NK-92 treated with Interleukin-12 subunit alpha and Interleukin-12 subunit beta, amount 100 ng/mL, for 24 hours (cell line): ENCODE measurements at places on chromosomes 7 and 10.

DNA sequence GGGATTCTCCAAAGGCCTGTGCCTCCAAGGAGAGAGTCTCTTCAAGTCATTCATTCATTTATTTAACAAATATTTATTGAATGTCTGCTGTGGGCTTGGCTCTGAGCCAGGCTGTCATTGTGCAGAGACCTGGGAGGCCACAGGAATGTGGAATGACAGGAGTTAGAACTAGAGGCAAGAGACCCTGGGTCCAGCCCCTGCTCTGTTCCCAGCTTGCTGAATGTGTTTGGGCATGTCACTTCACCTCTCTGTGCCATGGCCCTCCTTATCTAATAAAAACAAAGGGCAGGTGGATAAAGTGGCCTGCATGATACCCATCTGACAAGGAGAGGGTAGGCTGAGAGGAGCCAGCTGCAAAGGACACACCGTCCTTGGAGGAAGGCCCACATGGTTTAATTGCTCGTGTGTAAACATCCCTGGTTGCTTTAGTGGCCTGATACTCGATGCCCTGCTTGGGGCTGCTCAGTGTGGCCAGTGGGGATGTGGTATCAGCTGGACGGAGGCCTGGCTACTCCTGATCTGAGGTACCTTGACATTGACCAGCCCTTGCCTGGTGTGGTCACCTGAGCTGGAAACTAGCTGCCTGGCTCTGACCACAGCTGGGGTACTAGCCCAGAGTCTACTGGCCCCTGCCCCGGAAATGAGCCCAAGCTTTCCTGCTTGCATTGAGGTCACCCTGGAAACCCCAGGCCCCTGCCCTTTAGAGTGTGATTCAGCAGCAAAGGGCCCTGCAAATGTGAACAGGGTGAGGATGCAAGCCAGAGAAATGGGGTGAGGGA, 116.2 kb downstream of the CDH23 start:
- no peak for DNase-seq

GRCh38 chr7:88115258-88115796, 104.5 kb downstream of the SRI start:
- no peak for DNase-seq

- DNase-seq: no peak
Measured at GRCh38 chr7:122833888-122834570, 52.2 kb downstream of the CADPS2 start.

DNA sequence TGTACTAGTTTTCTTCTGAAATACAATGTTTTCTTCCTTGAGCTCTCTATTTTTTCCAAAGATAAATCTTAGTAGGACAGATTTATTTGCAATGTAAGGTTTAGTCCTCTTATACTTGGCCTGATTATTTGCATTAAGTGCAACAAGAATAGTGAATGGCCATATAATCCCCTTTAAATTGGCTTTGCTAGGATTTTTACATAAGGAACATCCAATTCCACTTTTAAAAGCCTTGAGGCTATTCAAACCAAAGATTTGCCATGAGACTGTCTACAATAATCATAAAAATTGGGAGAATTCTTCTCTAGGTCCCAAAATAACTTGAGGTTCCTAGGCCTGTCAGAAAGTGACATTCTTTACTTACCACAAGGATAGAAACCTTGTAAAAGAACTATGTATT, 128.6 kb upstream of the THSD7A start:
- DNase-seq: no peak

- no peak for DNase-seq
Measured at GRCh38 chr10:8181496-8182157, 127.1 kb downstream of the GATA3 start.

GRCh38 chr10:3729397-3729976, 55.5 kb downstream of the KLF6 start:
- DNase-seq: peak; percentile 25

- DNase-seq: no peak
Measured at GRCh38 chr7:100127866-100128636, 1.3 kb downstream of the MBLAC1 start.

DNA sequence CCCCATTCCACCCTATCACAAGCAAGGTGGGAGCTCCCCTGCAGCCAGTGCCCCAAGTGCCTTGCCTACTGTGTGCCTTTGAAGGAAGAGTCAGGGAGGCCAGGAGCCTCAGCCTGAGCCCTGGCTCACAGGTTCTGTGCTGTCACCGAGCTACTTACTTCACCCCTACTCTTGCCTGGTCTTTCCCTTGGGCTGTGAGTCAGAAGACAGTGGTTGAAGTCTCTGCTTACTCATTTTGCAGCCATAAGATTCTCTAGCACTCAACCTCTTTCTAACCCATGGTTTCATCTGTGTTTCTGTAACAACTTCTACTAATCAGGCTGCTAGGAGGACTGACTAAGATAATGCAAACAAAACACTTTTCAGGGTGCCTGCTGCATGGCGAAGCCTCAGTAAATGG, 114.5 kb downstream of the PLCE1 start:
- no peak for DNase-seq

DNA sequence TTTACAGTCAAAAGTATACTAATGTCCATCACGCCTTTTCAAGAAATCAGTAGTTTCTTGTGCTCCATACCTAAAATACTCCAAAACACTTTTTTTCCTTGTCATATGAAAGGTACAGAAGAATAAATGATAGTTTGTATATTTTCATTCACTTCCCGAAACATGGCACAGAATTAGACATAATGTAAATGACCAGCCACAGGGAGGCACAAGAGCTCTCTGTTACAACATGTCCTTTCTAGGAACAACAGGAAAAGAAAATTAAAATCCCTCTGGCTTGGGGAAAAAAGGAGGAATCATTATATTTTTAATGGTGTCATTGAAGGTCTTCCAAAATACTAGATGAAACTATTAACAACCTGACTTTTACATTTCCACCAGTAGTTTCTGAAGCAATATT, 331.2 kb downstream of the ACTR3B start:
- no peak for DNase-seq

GRCh38 chr10:107487284-107487683, 322.8 kb upstream of the SORCS1 start:
- DNase-seq: no peak

DNA sequence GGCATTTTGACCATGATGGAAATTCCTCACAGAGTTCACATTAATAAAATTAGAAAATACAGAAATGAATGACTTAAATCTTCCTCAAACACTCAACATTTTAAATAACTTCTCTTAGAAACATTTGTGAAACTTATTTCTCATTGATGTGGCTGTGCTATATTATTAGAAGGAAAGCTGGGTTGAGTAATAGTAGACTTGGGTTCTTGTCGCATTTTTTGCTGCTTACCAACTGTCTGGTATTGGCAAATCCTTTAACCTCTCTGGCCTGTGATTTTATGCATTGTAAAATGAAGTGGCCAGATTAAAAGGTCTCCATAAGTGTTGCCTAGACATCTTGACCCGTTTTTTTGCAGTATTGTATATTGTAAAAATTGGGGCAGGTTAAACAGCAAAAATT, 66.5 kb downstream of the VPS50 start:
- no peak for DNase-seq

DNA sequence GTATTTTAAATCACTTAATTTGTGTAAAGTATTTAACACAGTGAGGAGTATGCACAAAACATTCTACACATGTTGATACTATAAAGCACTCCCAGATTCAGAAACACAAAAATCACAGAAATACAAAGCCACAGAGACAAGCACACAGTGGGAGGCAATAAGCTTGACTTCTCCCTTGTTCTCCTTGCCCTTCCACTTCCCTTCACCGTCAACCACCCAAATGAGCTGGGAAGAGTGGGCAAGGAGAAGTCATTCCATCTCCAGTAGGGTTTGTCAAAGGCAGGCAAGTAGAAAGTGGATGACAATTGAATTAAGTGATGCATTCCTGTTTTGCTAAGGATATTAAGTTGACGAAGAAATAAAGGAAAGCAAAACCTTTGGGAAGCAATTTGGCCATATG, 4.2 kb upstream of the TMEM139 start:
- no peak for DNase-seq

DNA sequence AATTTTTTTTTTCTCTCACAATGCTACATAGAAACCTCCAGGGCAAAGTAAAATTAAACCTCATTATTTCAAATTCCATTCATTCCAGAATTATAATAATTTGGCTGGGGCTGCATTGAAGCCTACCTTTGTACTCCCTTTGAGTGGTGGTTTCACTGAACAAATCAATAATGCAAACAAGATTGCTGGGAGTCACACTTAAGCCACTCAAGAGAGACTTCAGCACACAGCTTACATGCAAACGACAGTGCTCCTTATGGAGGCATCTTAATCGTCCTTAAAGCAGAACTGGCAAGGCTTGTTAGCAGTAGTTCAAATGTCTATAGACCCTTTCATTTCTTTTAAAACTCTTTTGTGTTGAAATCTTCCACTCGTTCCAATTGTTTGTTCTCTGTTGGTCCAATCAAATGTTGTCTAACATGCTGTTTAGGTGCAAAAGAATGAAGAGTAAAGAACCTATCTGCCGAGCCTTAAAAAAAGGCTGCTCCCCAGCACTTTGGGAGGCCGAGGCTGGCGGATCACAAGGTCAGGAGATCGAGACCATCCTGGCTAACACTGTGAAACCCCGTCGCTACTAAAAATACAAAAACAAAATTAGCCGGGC, 294.9 kb downstream of the FGFR2 start:
- no peak for DNase-seq

- no peak for DNase-seq
Measured at GRCh38 chr10:131930586-131931330, 29.9 kb downstream of the PPP2R2D start.

DNA sequence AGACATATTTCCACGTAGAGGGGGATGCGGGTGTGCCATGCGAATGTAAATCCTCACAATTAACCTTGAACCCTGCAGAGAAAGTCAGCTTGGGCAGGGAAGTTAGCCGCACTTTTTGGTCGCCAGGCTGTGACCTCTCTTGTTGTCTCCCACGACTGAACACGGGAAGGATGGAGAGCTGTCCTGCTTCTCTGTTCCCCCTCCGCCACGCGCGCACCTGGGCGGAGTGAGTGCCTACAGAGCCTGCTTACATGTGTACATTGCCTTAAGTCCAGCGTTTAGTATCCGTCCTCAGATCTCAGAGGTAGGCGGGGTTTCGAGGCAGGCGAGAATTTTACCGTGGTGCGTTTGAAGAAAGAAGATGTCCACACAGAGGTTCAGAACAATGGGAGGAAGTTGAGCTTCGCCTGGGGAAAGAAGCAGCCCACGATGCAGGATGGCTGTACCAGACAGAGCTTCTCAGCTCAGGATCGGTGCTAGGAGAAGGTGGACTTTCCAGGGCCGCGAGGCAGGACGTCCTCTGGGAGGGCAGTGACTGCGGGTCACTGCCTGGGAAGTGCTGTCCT, 482 bp upstream of the ERCC6 start:
- no peak for DNase-seq

DNA sequence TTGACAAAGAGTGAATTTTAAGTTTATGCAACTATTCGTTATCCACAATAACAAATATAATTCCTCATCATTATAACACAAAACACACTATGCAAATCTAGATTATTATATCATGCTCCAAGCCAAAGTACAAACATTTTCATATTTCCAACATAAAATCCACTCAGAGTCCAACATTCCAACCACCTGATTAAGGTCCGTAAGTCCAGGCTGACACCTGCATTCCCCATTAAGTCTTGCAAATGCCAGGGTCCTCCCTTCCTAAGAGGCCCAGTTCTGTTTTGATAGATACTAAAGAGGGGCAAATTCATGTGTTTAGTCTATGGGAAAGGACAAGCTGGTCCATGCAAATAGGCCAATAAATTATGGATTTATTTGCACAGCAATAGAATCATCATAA, 206.1 kb downstream of the POU6F2 start:
- no peak for DNase-seq
